ENCODE measurements at places on chromosomes 7 and 10. TPM values are rescaled to one million over a fixed set of nuclear protein-coding genes. Genes with fewer than 3 reads are reported as not detected.

Gene GPR85
- 4.3 TPM for polyA plus RNA-seq

DNA sequence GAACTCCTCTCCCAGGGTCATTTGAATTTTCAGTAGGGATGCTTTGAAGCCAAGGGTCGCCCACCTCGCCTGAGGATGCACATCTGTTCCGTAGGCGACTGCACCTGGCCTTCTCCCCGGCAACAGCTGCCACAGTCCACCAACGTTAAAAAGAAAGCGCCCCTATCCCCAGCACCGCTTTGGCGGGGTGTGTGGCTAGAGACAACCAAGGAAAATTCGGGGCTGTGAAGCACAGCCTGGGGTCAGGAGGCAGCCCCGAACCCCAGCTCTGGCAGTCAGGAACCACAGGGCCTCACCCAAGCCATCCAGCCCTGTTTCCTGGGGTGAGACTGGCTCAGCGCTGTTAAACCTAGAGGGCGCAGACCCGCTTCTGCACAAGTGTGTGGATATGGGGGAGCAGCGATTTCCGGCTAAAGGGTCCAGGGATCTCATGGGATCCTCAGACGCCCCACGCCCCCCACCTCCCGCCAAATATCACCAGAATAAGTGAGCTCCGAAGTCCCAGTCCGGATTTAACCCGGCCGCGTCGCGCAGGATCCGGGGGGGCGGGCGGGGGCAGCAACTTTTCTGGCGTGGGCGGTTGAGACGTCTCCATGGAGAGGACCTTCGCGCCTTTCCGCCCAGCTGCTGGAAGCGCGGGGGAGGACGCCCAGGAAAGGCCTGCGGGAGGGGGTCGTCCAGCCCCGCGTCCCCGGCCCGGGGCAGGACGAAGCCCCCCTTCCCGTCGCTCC, 822 bp downstream of the ZC3HAV1L start:
- peak; percentile 85 for DNase-seq
- peaks cover 20% of the 10 kb centered on the region for H3K4me1 ChIP-seq
- peaks cover 22% of the 10 kb centered on the region for H3K36me3 ChIP-seq
- H3K27me3 ChIP-seq, result no peaks in the 10 kb centered on the region

DNA sequence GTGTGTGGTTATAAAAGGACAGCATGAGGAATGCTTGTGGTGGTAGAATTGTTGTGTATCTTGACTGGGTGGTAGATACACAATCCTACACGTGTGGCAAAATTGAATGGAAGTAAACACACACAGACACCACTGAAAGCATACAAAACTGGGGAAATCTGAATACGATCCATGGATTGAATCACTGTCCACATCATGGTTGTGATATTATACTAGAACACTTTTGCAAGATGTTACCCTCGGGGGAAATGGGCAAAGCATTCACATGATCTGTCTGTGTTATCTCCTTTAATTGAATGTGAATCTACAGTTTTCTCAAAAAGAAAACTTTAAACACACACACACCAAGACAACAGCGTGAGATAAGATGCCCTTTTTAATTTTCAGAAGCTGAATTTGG, 165.2 kb upstream of the CELF2 start:
- H3K27me3 ChIP-seq, result no peaks in the 10 kb centered on the region
- H3K4me3 ChIP-seq, result no peak overlapping the region
- H3K27ac ChIP-seq, result no peak overlapping the region

DNA sequence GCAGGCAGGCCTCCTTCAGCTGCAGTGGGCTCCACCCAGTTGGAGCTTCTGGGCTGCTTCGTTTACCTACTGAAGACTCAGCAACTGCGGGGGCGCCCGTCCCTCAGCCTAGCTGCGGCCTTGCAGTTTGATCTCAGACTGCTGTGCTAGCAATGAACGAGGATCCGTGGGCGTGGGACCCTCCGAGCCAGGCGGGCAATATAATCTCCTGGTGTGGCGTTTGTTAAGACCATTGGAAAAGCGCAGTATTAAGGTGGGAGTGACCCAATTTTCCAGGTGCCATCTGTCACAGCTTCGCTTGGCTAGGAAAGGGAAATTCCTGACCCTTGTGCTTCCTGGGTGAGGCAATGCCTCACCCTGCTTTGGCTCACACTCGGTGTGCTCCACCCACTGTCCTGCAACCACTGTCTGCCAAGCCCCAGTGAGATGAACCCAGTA, 159.2 kb upstream of the FOXP2 start:
- DNase-seq, result no peak
- no peaks in the 10 kb centered on the region for H3K27me3 ChIP-seq
- no peak overlapping the region for H3K27ac ChIP-seq
- H3K4me3 ChIP-seq, result no peak overlapping the region
- no peaks in the 10 kb centered on the region for H3K36me3 ChIP-seq
- H3K4me1 ChIP-seq, result no peaks in the 10 kb centered on the region

GRCh38 chr10:42630537-42631134, 7.7 kb downstream of the ZNF33B start:
- no peak for DNase-seq
- no peak overlapping the region for H3K27ac ChIP-seq
- no peak overlapping the region for H3K4me3 ChIP-seq
- H3K27me3 ChIP-seq, result no peaks in the 10 kb centered on the region

- H3K36me3 ChIP-seq, result no peaks in the 10 kb centered on the region
- no peak overlapping the region for H3K27ac ChIP-seq
- no peak overlapping the region for H3K4me3 ChIP-seq
- no peaks in the 10 kb centered on the region for H3K4me1 ChIP-seq
- peaks cover 88% of the 10 kb centered on the region for H3K27me3 ChIP-seq
- peak; percentile 67 for DNase-seq
These were observed 7.2 kb downstream of the HOXA13 start for GRCh38 chr7:27192546-27193334.

Gene GATA3
- polyA plus RNA-seq, result 14.3 TPM

GRCh38 chr7:20578257-20578771, 37.2 kb upstream of the ABCB5 start:
- no peaks in the 10 kb centered on the region for H3K27me3 ChIP-seq
- no peaks in the 10 kb centered on the region for H3K36me3 ChIP-seq
- H3K4me3 ChIP-seq, result no peak overlapping the region

DNA sequence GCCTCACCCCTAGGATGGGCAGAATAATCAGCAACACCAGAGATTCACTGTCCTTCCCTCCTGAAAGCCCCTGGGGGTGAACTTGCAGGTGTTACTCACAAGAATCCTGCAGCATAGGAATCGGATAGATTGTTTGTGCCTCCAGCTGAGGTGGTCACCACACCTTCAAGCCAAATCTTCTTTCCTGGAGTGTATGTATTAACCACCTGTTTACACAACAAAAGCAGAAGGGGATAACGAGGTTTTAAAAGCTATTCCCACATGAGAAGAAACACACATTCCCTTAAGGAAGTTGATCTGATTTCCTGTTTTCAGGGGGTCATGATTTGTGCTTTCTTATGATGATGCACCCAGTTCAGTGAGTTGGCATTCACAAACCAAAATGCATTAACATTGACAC, 173.8 kb upstream of the HPS1 start:
- H3K4me1 ChIP-seq, result no peaks in the 10 kb centered on the region
- no peak for DNase-seq
- H3K36me3 ChIP-seq, result no peaks in the 10 kb centered on the region
- H3K27me3 ChIP-seq, result no peaks in the 10 kb centered on the region

Gene TBX20
- polyA plus RNA-seq, result 1.5 TPM

DNA sequence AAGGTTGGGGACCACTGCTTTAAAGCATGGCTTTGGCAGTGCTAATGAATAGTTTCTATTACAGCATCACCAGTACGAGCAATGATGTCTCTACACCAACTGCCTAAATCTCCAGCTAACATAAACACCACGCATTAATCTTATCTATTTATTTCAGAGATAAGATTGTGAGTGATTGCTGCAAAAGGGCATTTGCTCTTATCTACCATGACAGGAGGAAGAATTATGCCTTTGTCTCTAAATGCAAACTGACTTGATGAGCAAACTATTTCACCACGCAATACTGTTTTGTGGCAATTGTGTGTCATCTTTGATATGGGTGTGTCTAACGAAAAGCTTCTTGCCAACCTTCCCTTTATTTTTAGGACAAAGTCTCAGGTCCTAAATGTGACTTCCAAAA, 684.9 kb downstream of the SORCS1 start:
- no peaks in the 10 kb centered on the region for H3K27me3 ChIP-seq
- no peaks in the 10 kb centered on the region for H3K36me3 ChIP-seq
- no peak overlapping the region for H3K27ac ChIP-seq
- H3K4me3 ChIP-seq, result no peak overlapping the region
- no peaks in the 10 kb centered on the region for H3K4me1 ChIP-seq

Gene C10orf90
- 0.21 TPM for polyA plus RNA-seq

- H3K27ac ChIP-seq, result no peak overlapping the region
- no peaks in the 10 kb centered on the region for H3K4me1 ChIP-seq
- no peak for DNase-seq
- no peaks in the 10 kb centered on the region for H3K36me3 ChIP-seq
- no peaks in the 10 kb centered on the region for H3K27me3 ChIP-seq
- no peak overlapping the region for H3K4me3 ChIP-seq
These were observed 99.9 kb downstream of the GPR26 start for GRCh38 chr10:123766012-123766411.

DNA sequence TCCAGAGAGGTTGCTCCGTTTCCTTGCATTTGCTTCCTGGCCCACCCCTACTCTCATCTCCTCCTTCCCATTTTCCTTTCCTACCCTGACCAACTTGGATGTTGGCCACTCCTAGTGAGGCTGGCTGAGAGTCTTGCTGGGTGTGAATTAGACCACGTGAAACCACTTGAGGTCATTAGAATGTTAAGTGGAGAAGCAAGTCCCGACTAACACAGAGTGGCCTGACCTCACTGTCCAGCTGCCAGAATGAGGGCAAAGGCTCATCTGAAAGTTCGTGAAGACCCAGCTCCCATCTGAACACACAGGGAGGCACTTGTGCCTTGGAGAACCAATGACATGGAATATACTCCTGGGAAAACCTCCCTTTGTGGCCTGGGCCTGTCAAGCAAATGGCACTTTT, 80.8 kb downstream of the WDR11 start:
- H3K4me3 ChIP-seq, result no peak overlapping the region
- DNase-seq, result no peak
- H3K27ac ChIP-seq, result no peak overlapping the region
- no peaks in the 10 kb centered on the region for H3K27me3 ChIP-seq

GRCh38 chr10:104434601-104435000, 81.0 kb downstream of the CFAP58 start:
- no peaks in the 10 kb centered on the region for H3K36me3 ChIP-seq
- no peak for DNase-seq
- H3K27me3 ChIP-seq, result no peaks in the 10 kb centered on the region
- H3K4me1 ChIP-seq, result 0 out of 2 replicates have a peak, but pooled peaks cover 4% of the 10 kb centered on the region

DNA sequence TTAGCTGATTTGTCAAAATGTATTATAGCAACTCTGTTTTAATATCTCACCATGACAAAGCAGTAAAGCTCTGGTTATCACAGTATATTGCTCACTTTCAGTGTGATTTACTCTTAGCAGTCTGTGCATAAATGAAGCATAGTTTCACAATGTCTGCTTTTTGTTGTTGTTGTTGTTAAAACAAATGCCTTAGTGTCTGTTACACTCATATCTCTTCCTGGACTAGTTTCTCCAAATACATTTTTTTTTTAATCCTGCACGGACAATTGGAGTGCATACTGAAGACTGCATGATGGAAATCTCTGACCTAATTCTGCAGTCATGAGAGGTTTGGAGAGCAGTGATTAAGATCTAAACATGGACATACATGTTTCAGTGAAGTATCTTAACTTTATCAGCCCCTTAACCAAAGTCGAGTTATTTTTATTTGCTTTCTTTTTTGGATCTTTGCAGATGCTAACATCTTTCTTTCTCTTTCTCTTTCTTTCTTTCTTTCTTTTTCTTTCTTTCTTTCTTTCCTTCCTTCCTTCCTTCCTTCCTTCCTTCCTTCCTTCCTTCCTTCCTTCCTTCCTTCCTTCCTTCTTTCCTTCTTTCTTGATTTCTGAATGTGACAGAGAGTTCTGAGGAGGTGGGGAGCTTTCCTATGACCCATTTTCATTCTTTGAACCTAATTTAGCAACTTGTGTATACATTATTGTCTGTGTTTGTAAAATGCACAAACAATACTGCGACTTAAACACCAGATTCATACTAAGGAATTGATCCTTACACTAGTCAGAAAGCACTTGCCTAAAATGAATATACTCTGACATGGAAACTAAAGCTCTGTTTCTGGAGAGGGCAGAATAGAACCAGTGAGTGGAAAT, 161.5 kb upstream of the AGR3 start:
- H3K27ac ChIP-seq, result no peak overlapping the region
- H3K4me3 ChIP-seq, result no peak overlapping the region
- H3K27me3 ChIP-seq, result no peaks in the 10 kb centered on the region
- H3K36me3 ChIP-seq, result no peaks in the 10 kb centered on the region
- no peak for DNase-seq

- no peaks in the 10 kb centered on the region for H3K4me1 ChIP-seq
- no peak overlapping the region for H3K4me3 ChIP-seq
- peaks cover 13% of the 10 kb centered on the region for H3K36me3 ChIP-seq
- H3K27ac ChIP-seq, result no peak overlapping the region
- DNase-seq, result no peak
These were observed 138.2 kb downstream of the USP6NL start for GRCh38 chr10:11473128-11473760.

Gene FAM25G
- not detected for polyA plus RNA-seq

Gene ITIH5
- 0.05 TPM for polyA plus RNA-seq

GRCh38 chr10:97363071-97363470, 28.5 kb upstream of the FRAT2 start:
- no peak for DNase-seq
- no peak overlapping the region for H3K27ac ChIP-seq
- H3K36me3 ChIP-seq, result peaks cover 7% of the 10 kb centered on the region
- no peaks in the 10 kb centered on the region for H3K27me3 ChIP-seq
- H3K4me3 ChIP-seq, result no peak overlapping the region
- H3K4me1 ChIP-seq, result no peaks in the 10 kb centered on the region

- no peak for DNase-seq
- H3K27ac ChIP-seq, result no peak overlapping the region
- no peak overlapping the region for H3K4me3 ChIP-seq
- H3K4me1 ChIP-seq, result peaks cover 6% of the 10 kb centered on the region
- peaks cover 13% of the 10 kb centered on the region for H3K36me3 ChIP-seq
These were observed 58.9 kb downstream of the HIPK2 start for GRCh38 chr7:139718859-139719258.

Gene MCM10
- polyA plus RNA-seq, result 5.1 TPM

- DNase-seq, result no peak
- H3K36me3 ChIP-seq, result no peaks in the 10 kb centered on the region
These were observed 1.3 kb downstream of the TFR2 start for GRCh38 chr7:100639995-100640516.

Gene CYP3A7
- polyA plus RNA-seq, result not detected

GRCh38 chr7:40990841-40991240, 712.0 kb downstream of the INHBA start:
- H3K36me3 ChIP-seq, result no peaks in the 10 kb centered on the region
- H3K4me3 ChIP-seq, result no peak overlapping the region
- DNase-seq, result no peak
- no peaks in the 10 kb centered on the region for H3K4me1 ChIP-seq

GRCh38 chr10:100728928-100729861, 16.2 kb upstream of the PAX2 start:
- DNase-seq, result peak; percentile 83
- peaks cover 91% of the 10 kb centered on the region for H3K27me3 ChIP-seq
- H3K4me1 ChIP-seq, result peaks cover 11% of the 10 kb centered on the region
- H3K36me3 ChIP-seq, result no peaks in the 10 kb centered on the region
- no peak overlapping the region for H3K27ac ChIP-seq

Gene WEE2
- not detected for polyA plus RNA-seq

GRCh38 chr10:117596706-117597105, 54.2 kb downstream of the EMX2 start:
- no peaks in the 10 kb centered on the region for H3K36me3 ChIP-seq
- H3K27me3 ChIP-seq, result no peaks in the 10 kb centered on the region
- H3K4me1 ChIP-seq, result no peaks in the 10 kb centered on the region
- no peak overlapping the region for H3K4me3 ChIP-seq

Gene HEPACAM2
- not detected for polyA plus RNA-seq

Gene NODAL
- polyA plus RNA-seq, result not detected

Data from SK-N-SH (cell line).